Gastrocnemius medialis (tissue), 4 donors: ENCODE measurements at places on chromosomes 7 and 10.

DNA sequence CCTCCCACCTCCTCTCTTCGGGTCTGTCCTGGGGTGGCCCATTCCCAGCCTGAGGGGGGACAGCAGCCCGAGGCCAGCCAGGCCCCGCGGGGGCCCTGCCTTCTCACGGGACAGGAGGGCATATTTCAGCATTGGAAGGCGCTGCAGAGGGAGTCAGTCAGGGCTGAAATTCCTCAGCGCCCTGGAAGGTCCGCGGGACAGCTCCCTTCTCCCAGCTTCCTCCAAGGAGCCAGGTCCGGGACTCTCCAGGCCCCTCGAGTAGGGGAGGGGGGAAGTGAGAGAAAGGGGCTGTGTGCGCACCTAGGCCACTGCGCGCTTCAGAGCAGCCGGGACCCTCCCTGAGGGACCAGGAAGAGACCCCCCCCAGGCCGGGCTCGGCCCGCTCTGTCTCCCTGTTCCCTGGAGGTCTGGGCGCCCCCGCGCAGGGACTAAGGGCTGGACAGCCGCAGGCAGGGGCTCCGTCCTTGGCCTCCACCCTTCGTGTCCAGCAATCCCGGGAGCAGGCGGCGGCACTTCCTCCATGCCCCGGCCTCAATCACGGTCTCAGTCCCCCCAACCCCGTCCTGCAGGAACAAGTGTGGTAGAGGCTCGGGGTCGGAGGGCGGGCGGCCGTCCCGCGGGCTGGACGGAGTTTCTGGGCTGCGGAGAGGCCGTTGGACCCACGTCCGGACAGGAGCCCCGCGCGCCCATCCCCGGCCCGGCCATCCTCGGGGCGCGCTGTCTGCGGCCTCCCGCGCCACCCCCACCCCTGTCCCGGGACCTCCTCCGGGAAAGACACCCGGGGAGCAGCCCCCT lies 6.0 kb upstream of the ELFN1 start:
- no peak for DNase-seq

DNA sequence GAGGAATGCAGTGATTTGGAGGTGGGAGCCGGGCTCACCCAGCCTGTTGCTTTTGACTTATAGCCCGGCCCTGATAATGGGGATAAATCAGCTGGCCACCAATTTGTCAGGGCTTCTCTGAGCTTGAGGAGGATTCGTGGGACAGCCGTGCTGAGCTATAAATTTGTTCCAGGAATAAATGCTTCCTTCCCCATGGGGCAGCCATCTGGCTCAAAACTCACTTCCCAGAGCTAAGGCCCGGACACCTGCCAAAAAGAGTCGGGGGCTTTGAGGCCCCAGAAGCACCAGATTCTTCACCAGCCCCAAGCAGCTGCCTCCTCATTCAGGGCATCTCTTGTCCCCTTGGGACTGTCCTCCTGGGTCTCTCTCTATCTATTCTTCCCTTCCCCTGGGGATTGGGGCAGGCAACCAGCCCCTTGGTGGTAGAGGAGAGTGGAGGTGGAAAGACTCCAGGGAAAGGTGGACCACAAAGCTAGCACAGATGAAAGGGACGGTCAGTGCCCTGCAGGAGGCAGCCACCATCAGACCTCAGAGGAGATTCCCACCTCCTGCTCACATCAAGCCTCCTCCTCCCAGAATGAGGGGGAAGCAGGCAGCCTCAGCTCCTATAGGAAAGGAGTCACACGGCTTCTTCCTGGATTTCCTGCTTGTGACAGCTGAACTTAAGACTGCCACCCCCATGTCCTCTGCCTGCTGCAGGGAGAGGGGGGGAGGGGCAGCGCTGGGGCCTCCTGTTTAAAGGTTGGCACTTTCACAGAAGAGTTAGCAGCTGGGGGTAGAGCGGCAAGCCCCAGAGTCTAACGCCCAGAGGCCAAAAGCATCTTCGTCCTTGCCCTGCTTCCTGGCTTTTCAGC lies 44.2 kb upstream of the LRRC4 start:
- no peak for DNase-seq

DNA sequence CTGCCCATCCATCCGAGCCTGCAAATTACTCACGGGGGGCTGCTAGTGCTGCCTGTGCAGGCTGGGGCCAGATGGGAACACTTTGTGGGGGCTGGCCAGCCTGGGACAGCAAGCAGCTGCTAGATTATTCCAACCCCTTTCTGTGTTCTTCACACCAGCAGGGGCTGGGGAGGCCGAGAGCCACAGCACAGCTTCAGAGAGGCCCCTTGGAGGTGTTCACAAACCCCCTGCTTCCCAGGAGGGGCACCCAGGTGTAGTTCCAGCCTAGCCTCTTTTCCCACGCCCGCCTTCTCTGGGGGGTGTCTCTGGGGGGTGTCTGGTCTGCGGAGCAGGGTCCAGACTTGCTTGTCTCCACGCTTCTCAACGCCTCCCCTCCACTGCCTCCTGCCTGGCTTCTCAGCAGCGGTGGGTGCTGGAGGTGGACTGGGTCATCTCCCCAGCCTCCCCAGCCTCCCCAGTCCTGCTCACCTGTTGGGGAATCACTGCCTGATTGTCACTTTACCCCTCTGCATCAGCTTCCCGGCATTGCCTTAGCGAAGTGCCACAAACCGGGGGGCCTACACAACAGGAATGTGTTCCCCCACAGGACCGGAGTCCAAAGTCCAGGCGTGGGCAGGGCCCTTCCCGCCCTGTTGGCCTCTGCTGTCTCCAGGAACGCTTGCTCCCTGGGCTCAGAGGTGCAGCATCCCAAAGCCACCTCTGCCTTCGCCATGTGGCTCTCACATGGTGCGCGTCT lies 74.0 kb upstream of the EN2 start:
- DNase-seq: no peak

DNA sequence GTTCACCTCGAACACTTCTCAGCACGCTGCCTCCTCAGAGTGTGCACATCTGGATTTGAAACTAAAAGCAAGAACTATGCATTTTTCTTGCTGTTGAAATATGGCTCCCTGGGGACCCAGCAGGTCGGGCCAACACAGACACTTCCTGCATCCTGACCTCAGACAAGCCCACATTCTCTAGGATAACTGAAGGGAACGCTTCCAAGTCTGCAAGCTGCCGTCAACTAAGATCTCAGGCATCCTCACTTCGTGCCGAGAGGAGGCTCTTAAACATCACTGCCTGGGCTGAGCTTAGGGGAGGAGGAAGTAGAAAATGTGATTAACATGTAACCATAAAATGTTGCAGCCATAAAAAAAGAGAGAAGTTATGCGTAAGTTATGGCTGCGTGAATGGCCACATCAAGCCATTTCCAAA lies 65.5 kb downstream of the PYROXD2 start:
- no peak for DNase-seq

- no peak for DNase-seq
These were observed 114.9 kb upstream of the PLXNA4 start for GRCh38 chr7:132691201-132691600.
